ENCODE measurements at places on chromosomes 12 and 14.

GRCh38 chr12:84636801-84637290, 275.8 kb downstream of the SLC6A15 start:
- no peak for DNase-seq
- H3K4me3 ChIP-seq: no peak overlapping the region
- H3K4me1 ChIP-seq: no peaks in the 10 kb centered on the region
- no peak overlapping the region for H3K27ac ChIP-seq

- no peaks in the 10 kb centered on the region for H3K36me3 ChIP-seq
- H3K4me3 ChIP-seq: no peak overlapping the region
- peak; percentile 76 for DNase-seq
- H3K27me3 ChIP-seq: 0 out of 2 replicates have a peak, but pooled peaks cover 3% of the 10 kb centered on the region
These were observed 50.0 kb downstream of the SPRING1 start for GRCh38 chr12:116687888-116688287.

DNA sequence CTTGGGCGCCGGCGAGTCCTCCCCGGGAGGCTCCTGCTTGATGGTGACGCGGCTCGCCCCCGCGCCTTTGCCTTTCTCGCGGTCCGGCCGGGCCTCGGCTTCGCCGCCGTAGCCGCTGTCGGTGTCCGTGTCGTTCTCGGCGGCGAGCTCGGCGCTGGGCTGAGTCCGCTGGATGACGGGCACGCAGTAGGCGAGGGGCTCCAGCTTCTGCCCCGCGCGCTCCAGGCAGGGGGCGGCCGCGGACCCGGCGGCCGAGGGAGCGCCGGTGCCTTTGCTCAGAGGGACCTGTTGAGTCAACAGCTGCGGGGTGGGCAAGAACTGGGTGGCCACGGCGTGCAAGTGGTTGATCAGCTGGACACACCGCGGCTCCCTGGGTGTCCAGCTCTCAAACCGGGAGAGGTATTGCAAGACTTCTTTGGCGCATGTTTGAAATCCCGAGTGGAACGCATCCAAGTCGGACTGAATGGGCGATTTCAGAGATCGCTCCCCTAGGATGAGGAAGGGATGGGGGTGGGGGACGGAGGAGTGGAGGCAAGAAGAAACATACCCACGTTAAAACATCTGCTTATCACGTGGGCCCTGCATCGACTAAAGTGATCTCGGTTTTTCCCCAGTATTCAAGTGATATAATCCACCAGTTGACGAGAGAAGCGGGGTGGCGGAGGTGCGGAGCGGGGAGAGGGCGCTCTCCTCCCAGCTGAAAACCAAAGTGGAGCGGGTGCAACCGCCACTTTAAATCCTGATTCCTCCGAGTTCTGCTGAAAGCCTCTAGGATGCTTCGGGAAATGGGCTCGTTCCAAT, 2.0 kb downstream of the BHLHE41 start:
- H3K4me1 ChIP-seq: peaks cover 12% of the 10 kb centered on the region
- H3K27me3 ChIP-seq: peaks cover 50% of the 10 kb centered on the region
- H3K36me3 ChIP-seq: no peaks in the 10 kb centered on the region
- peak; percentile 67 for DNase-seq

DNA sequence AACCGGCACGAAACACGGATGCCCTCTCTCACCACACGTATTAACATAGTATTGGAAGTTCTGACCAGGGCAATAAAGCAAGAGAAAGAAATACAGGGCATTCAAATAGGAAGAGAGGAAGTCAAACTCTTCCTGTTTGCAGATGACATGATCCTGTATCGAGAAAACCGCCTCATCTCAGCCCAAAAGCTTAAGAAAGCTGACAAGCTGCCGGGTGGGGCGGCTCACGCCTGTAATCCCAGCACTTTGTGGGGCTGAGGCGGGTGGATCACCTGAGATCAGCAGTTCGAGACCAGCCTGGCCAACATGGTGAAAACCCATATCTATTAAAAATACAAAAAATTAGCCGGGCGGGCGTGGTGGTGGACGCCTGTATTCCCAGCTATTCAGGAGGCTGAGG, 17.7 kb downstream of the OR6S1 start:
- H3K36me3 ChIP-seq: no peaks in the 10 kb centered on the region
- DNase-seq: no peak
- H3K4me1 ChIP-seq: no peaks in the 10 kb centered on the region
- H3K4me3 ChIP-seq: peak overlapping the region; percentile 64
- peaks cover 24% of the 10 kb centered on the region for H3K27me3 ChIP-seq
- no peak overlapping the region for H3K27ac ChIP-seq

- peaks cover 3% of the 10 kb centered on the region for H3K27me3 ChIP-seq
- H3K4me1 ChIP-seq: peaks cover 20% of the 10 kb centered on the region
- DNase-seq: no peak
- H3K4me3 ChIP-seq: peak overlapping the region; percentile 96
- H3K36me3 ChIP-seq: peaks cover 8% of the 10 kb centered on the region
- no peak overlapping the region for H3K27ac ChIP-seq
These were observed 2.4 kb downstream of the CKB start for GRCh38 chr14:103520269-103520656.

DNA sequence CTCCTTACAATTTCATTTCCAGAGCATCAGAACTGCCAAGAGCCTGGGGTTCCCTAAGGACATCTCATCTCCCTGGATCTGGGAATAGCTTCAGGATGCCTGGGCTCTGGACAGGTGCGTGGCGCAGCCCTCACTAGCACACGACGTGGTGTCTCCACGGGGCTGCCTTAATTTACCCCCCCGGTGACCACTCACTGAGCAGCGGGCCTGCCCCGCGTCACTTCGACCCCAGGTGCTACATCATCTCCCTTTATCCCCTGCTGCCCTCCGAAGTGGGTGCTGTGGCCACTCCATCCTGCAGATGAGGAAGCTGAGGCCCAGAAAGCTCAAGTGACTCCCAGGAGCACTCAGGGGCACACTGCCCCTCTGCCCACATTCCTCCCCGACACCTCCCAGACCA, 177.8 kb upstream of the SFSWAP start:
- H3K27ac ChIP-seq: no peak overlapping the region
- H3K4me1 ChIP-seq: no peaks in the 10 kb centered on the region
- DNase-seq: no peak
- H3K27me3 ChIP-seq: no peaks in the 10 kb centered on the region

DNA sequence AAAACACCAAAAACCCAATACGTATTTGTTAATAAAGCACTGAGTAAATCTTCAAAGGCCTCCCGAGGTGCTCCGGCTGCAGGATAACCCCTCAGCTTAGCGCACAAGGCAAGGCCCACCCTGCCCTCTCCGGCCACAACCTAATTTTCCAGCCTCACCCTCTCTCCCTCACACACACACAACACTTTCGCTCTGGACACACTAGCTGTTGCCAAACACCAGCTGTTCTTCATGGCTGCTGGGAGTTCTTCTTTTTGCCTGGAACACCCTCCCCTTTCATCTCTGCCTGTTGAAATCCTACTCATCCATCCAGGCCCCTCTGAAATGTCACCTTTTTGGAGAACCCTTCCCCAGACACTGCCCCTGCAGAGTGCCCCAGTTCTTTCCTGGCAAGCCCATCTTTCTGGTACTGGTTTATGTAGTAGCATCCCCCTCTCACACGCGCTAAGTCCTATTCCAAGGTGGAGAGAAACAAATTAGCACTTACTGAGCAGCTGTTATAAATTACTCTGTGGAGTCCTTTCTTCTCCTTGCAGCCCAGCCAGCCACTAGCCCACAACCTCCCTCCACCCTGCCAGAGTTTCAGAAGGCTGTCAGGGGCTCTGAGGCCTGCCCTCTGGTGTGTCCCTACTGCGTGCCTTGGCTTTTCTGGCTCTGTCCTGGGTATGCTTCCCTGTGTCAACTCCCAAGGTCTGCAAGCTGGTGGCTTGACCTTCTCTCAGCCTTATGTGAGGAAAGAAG, 805 bp upstream of the CRACR2A start:
- no peak for DNase-seq
- peaks cover 3% of the 10 kb centered on the region for H3K4me1 ChIP-seq
- H3K36me3 ChIP-seq: no peaks in the 10 kb centered on the region
- H3K27ac ChIP-seq: no peak overlapping the region

DNA sequence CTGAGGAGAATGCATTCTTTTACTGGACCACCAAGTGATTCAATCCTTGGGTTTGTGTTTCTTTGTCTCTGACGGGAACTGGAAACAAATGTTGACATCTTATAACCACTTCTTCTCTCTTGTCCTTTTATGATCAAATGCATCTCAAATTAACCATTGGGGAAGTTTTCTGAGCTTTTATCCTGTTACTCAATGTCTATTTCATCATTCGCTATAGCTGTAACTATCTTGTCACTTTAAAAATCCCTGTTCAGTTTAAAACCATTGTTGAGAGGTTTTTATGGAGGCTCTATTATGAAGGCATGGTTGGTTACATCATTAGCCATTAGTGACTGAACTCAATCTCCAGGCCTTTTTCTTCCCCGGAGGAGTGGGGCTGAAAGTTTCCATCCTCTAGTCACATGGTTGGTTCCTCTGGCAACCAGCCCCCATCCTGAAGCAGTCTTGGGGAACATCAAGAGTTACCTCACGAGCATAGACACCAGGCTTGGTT, 2.7 kb upstream of the CLEC6A start:
- H3K27me3 ChIP-seq: no peaks in the 10 kb centered on the region
- no peak for DNase-seq
- no peaks in the 10 kb centered on the region for H3K36me3 ChIP-seq
- no peak overlapping the region for H3K4me3 ChIP-seq
- H3K4me1 ChIP-seq: peaks cover 2% of the 10 kb centered on the region

DNA sequence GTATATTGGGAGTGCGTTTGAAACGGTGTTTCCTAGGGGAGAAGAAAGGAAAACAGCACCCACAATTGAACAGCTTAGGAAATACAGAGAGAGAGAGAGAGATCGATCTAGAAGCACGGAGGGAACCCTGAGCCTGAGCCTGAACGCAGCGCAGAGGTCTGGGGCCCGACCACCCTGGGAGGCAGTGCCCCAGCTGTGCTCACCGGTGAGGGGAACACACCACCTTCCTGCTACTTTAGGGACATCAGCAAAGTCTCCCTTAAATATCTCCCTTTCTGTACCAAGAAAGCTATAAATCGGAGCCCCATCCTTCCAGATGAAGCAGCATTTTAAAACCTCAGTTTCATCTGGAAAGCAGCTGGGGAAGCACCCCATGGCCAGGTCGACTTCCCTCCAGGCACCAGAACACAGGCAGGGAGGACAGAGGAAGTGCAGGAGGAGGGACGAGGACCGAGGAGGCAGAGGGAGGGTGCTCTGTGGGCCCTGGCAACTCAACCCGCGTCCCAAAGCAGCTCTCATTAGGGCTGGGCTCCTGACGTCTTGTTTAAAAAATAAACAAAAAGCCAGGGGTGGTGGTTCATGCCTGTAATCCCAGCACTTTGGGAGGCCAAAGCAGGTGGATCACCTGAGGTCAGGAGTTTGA, 12.2 kb downstream of the RIMBP2 start:
- H3K27me3 ChIP-seq: no peaks in the 10 kb centered on the region
- no peak overlapping the region for H3K4me3 ChIP-seq
- no peak overlapping the region for H3K27ac ChIP-seq
- no peaks in the 10 kb centered on the region for H3K36me3 ChIP-seq
- DNase-seq: peak; percentile 28

GRCh38 chr12:62726471-62726980, 208.4 kb downstream of the PPM1H start:
- H3K36me3 ChIP-seq: no peaks in the 10 kb centered on the region
- H3K27ac ChIP-seq: no peak overlapping the region
- no peak for DNase-seq
- no peak overlapping the region for H3K4me3 ChIP-seq

GRCh38 chr12:29691161-29691854, 92.4 kb downstream of the TMTC1 start:
- no peaks in the 10 kb centered on the region for H3K27me3 ChIP-seq
- H3K4me1 ChIP-seq: no peaks in the 10 kb centered on the region
- no peak overlapping the region for H3K4me3 ChIP-seq
- no peak overlapping the region for H3K27ac ChIP-seq

DNA sequence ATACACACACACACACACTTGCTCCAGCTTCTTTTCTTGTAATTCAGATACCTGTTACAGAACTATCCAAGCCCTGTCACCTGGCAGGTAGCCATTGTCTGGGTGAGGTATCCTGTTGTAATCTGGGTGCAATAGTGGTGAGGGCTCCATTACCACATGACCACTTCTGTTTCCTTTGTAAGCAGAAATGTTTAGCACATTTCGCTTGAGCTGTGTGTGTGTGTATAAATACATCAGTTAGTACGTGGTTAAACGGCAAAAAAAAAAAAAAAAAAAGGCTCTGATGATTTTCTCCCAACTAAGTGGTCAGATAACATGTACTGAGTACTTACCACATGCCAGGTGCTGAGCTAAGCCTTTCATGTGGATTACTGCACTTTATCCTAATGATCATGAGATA, 129.3 kb upstream of the SSTR1 start:
- no peaks in the 10 kb centered on the region for H3K4me1 ChIP-seq
- no peaks in the 10 kb centered on the region for H3K36me3 ChIP-seq

- H3K27ac ChIP-seq: no peak overlapping the region
- no peaks in the 10 kb centered on the region for H3K4me1 ChIP-seq
- H3K4me3 ChIP-seq: no peak overlapping the region
- H3K36me3 ChIP-seq: no peaks in the 10 kb centered on the region
- no peaks in the 10 kb centered on the region for H3K27me3 ChIP-seq
- DNase-seq: no peak
These were observed 36.0 kb upstream of the SNX6 start for GRCh38 chr14:34665785-34666435.

GRCh38 chr12:28132398-28132797, 57.9 kb upstream of the CCDC91 start:
- DNase-seq: no peak
- no peaks in the 10 kb centered on the region for H3K36me3 ChIP-seq
- no peaks in the 10 kb centered on the region for H3K27me3 ChIP-seq
- H3K4me1 ChIP-seq: no peaks in the 10 kb centered on the region

DNA sequence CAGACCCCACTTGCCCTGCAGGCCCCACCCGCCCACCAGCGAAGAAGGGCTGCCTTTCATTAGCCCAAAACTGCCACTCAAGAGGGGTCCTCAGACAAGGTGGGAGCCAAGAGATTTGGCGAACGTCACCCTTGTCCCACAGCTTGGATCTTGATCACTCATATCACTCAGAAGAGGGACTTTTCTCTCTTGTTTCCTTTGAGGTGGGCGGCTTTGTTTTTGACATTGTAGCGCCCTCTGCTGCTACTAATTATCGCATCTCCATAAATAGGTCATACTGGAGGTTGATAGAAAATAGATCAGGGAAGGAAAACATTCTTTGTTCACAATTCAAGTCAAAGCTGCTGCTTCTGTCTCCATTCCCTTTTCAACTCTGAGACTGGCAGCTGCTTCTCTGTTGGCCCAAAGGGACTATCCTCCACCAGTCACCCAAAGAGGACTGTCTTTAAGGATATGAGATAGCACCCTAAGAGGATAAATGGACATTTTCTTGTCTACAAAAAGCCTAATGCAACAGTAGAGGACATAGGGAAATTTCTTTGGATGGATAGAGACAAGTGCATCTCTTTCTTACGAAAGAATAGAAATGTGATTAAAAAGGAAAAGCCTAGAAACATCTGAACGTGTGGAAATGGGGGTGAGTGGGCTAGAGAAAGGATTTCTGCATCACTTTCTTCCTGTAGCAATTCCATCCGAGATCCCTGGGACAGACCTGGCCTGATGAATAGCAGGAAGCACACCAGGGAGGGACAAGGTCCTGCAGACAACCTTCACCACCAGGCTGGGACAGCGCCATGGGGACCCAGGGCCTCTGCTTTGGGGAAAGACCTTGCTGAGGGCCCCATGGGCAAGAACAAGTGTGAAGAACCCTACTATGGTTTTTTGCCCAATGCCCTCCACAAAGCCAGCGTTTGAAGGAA, 115.8 kb downstream of the DAD1 start:
- no peak for DNase-seq
- H3K4me1 ChIP-seq: no peaks in the 10 kb centered on the region
- no peaks in the 10 kb centered on the region for H3K36me3 ChIP-seq
- H3K27ac ChIP-seq: no peak overlapping the region
- no peaks in the 10 kb centered on the region for H3K27me3 ChIP-seq

All from H1 (cell line).